ENCODE measurements at places on chromosomes 5 and 9.

- DNase-seq, result peak; percentile 23
Measured at GRCh38 chr5:123549256-123549904, 37.4 kb downstream of the CSNK1G3 start.

- no peak for DNase-seq
Measured at GRCh38 chr5:154227090-154227489, 36.6 kb downstream of the GALNT10 start.

- DNase-seq, result no peak
Measured at GRCh38 chr5:142106061-142106460, 2.5 kb upstream of the NDFIP1 start.

- DNase-seq, result no peak
Measured at GRCh38 chr9:98383758-98384157, 128.3 kb upstream of the TBC1D2 start.

DNA sequence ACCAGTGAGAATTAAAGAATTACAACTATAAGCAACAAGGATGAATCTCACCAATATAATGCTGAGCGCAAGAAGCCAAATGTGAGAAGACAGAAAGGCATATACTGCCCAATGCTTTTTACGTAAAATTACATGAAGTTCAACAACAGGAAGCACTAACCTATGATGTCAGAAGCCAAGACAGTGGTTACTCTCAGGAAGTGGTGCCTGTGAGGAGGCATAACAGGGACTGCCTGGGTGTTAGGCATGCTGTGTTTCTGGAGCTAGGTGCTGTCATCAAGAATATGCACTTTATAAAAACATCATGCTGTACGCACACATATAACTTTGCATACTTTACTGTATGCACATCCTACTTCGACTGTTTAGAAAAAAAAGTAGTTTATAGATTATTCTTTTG lies 30.1 kb downstream of the FRMD3 start:
- no peak for DNase-seq

- DNase-seq, result no peak
Measured at GRCh38 chr5:119631660-119632059, 2.3 kb downstream of the FAM170A start.

GRCh38 chr5:161547738-161548486 lies 1.4 kb upstream of the GABRB2 start:
- no peak for DNase-seq

GRCh38 chr5:140073296-140073695 lies 30.2 kb upstream of the NRG2 start:
- no peak for DNase-seq

- no peak for DNase-seq
Measured at GRCh38 chr9:2055203-2055658, 40.1 kb downstream of the SMARCA2 start.

DNA sequence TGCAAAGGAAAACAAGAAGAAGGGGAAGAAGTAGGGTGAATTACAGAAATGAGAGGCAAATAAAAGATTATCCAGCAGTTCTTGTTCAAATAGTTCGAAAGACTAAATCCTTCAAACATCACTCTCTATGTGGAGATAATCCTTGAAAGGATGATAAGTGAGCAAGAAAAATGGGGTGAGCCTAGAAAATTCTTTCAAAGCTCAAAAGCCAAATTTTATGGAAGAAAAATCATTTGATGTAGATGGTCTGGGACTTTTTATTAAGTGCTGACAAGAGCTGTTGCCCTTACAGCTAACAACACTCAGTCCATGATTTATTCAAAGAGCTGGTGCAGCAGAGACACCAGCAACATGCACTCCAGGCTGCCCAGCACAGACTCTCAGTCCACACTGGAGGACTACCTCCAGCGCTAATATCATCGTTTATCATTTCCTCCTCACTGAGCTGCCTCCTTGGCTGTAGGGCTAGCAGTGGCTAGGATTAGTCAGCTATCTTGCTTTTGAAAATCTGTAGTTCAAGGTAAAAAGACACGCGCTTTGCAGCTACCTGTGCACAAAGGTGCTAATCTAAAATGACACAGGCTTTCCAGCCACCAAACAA lies 264.8 kb upstream of the KIF2A start:
- DNase-seq, result no peak

Measured in stimulated activated CD8-positive, alpha-beta memory T cell treated with anti-CD3 and anti-CD28 coated beads, Interleukin-2, amount 100 ng/mL, for 1 hour (primary cell).